ENCODE measurements at places on chromosomes 16 and 17.

DNA sequence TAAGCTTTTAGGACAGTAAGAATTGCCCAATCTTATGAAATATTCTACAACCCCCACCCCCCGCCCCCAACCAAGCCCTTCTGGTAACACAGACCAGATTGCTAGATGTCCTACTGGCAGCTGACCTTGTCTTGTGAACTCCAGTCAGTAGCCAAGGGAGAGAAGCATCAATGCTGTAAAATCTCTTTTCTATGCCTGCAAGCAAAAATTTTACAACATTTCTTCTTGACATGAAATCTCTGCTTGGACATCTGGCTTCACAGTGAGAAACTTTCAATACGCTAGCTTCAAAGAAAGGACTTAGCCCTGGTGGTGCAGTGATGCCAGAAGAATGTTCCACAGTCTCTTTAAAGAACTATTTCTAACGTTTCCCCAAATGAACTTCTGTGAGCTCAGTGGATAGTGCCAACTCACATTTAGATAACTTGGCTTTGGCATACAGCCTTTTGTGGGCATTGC is 169.3 kb upstream of the AXIN2 start:
- DNase-seq = peak; percentile 47

- no peak for DNase-seq
These were observed 44.7 kb downstream of the FZD2 start for GRCh38 chr17:44601973-44602372.

DNA sequence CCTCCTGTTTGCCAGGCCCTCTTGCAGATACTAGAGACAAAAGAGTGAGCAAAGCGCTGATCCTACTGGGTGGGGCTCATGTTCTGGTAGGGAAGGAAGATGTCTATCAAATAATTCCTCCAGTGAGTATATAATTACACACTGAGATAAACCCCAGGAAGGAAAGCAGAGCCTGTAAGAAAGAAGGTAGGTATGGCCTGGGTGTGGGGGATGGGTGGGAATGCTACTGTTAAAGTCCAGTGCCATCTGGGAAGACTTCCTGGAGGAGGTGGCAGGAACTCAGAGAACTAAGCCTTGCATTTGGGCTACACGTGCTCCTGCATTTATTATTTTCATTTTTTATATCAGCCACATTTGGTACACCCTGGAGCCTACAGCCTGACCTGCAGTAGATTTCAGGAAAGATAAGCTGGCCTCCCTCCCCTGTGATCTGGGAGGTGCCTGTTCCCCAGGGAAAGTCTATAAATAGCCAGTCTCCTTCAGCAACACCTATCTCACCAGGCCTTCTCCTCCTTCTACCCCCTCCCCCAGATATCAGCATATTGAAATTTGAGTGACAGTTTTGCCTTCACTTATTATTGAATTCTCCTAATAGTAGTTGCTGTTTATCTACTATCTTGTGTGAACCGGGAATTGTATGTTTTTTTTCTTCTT is 11.5 kb downstream of the ATP2C2 start:
- no peak for DNase-seq

GRCh38 chr17:29753845-29754439 is 131.2 kb upstream of the CORO6 start:
- no peak for DNase-seq

- no peak for DNase-seq
These were observed 217.1 kb downstream of the GRIN2A start for GRCh38 chr16:9965079-9965478.

DNA sequence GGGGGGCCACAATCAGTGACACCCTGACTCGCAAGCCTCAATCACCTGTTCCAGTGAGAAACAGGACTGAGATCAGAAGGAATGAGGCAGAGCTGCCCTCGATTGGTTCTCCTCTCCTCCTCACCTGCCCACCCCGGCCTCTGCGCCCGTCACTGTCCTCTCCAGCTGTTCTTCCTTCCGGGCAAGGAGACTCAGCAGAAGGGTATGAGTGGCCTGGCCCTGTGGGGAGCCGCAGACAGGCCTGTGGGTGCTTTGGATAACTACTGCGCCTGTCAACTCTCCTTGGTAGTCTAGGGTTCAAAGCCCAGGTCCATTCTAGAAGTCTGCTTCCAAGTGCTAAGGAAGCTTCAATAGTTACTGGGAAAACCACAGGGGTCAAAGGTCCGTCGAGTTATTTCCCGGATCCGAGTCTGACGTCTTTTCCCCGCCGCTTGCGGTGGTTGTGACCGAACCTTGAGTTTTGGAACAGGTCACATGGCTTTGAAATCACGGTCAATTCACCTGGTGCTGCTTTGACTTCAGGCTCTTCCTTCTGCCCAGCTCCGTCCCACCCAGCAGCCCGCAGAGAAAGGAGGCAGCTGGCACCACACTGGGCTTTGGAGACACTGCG is 8.3 kb downstream of the CARD14 start:
- DNase-seq = no peak

DNA sequence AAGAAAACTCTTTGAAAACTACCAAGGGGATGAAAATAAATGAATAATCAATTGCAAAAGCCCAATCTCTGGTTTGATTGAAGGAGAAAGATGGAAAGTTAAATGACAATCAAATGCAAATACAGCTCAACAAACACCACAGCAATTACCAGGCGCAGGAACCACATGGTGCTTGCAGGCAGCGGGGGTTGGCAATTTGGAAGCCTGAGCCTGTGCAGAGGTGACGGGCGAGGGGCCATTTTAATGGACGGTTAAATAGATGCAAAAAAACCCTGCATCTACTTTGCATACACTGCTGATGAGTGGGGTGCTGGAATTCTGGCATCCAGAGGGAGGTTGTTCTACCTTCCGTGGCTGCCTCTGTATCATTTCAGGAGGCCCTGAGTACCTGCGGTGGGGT is 4.8 kb upstream of the SEZ6 start:
- no peak for DNase-seq

DNA sequence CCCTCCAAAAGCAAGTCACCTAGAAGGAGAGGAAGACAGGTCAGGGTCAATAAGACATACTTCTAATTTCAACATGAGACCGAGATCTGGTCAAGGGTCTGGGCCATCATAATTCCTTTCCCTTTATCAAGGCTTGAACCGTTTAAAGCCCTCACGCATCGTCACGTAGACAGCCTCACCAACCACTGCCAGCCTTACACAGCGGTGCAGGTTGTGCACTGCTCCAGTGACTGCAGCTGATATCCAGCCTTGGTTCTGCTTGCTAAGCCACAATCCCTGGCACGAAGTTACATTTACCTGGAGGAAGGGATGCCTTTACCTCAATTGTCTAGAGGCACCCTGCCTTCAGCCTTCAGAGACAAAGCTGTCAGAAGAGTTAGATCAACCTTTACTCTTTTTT is 85.1 kb downstream of the MYH11 start:
- no peak for DNase-seq

- DNase-seq = no peak
These were observed 29.8 kb downstream of the SLC47A2 start for GRCh38 chr17:19686400-19687090.

- DNase-seq = no peak
These were observed 29.6 kb downstream of the ACSF3 start for GRCh38 chr16:89123001-89123830.

- no peak for DNase-seq
These were observed 9.9 kb downstream of the C16orf86 start for GRCh38 chr16:67676516-67676915.

DNA sequence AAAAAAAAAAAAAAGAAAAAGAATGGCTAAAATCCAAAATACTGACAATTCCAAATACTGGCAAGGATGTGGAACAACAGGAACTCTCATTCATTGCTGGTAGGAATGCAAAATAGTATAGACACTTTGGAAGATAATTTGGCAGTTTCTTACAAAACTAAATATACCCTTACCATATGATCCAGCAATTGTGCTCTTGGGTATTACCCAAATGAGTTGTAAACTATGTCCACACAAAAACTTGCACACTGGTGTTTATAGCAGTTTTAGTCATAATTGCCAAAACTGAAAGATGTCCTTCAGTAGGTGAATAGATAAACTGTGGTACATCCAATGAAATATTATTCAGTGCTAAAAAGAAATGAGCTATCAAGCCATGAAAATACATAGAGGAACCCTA is 8.5 kb upstream of the MEIOC start:
- DNase-seq = no peak

DNA sequence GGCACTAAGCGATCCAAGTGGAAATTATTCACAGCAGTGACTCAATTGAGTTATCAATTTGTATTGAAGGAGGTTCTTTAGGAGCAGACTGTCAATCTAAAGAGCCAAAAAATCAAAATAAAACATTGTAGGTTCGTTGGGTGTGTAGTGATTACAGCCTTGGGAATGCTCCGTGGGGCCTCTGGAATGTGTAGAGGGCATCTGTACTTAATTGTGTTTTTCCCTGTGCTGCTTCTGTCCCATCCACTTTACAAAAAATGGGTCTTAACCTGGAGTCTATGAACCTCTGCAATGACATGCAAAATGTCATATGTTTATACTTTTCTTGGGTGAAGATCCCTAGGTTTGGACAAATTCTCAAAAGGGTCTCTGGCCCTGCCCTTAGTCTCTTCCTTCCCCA is 215.1 kb downstream of the CCDC182 start:
- peak; percentile 58 for DNase-seq

GRCh38 chr17:37488607-37489196 is 989 bp upstream of the DUSP14 start:
- peak; percentile 95 for DNase-seq

GRCh38 chr17:35189291-35189690 is 4.9 kb downstream of the SLC35G3 start:
- DNase-seq = peak; percentile 4

DNA sequence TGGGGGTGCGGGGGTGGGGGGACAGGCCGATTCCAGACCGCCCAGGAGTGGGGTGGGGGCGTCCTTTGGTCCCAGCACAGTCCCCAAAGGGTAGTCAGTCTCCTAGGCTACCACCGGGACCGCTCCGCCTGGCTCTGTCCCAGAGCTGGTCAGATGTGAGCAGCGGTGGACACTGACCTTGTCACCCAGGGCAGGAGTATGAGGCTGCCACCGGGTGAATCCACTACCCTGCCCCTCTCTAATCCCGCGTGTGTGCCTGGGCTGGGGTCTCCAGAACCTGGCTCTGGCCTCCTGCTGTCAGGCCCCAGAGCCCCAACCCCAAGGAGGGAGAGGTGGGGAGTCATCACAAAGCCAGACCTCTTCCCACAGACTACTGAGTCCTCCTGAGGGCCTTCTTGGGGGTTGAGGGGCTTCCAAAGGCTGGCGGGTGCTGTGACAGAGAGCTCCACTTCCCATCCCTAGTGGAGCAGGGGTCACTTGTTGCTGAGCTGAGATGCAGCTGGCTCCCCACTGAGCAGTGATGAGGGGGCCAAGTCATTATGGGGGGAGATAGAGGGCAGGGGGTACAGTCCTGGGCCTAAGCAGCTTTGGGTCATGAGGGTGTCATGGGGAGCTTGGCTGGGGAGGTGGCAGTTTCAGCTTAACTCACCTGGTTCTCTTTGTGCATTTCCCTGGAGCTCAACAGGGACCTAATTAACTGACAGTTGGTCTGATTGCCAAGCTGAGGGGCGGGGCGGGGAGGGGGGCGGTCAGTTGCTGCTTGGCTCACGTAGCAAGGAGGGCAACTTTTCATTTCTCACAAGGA is 1.2 kb downstream of the PPP1R1B start:
- no peak for DNase-seq

DNA sequence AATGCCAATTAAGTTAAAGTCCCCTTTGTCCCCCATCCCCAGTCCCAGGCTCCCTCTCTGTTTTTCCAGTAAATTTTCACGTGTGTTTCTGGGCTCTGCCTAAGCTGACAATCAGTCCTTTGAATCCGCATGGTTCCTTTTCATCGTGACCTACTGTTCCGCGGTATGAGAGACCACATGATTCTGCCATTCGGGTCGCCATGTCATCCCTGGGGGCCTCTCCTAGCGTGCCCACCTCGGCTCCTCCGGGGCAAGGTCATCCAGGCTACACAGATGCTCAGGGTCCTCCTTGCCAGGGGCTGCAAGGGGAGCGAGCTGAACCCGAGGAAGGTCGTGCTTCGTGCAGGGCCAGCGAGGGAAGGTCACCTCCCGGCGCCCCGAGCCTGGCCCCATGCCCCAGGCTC is 157.6 kb downstream of the RAB11FIP4 start:
- no peak for DNase-seq

DNA sequence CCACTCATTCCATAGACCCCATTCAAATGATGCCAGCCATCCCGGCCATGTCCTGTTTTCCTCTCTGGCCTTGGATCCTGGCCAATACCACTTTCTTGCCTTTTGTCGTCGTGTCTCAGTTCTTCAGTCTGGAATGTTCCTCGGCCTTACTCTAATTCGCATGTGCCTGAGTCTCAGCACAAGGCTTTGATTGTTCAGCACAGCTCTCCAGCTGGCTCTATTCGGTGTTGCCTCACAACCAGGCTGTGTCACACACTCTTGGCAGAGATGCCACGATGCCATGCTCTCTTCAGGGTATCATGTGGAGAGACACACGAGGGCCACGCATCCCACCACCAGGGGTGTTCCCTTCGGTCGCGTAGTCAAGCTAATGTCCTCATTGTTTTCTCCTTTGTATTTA is 1.8 kb upstream of the VPS4A start:
- no peak for DNase-seq

GRCh38 chr16:66434619-66435430 is 7.7 kb downstream of the BEAN1 start:
- DNase-seq = no peak

DNA sequence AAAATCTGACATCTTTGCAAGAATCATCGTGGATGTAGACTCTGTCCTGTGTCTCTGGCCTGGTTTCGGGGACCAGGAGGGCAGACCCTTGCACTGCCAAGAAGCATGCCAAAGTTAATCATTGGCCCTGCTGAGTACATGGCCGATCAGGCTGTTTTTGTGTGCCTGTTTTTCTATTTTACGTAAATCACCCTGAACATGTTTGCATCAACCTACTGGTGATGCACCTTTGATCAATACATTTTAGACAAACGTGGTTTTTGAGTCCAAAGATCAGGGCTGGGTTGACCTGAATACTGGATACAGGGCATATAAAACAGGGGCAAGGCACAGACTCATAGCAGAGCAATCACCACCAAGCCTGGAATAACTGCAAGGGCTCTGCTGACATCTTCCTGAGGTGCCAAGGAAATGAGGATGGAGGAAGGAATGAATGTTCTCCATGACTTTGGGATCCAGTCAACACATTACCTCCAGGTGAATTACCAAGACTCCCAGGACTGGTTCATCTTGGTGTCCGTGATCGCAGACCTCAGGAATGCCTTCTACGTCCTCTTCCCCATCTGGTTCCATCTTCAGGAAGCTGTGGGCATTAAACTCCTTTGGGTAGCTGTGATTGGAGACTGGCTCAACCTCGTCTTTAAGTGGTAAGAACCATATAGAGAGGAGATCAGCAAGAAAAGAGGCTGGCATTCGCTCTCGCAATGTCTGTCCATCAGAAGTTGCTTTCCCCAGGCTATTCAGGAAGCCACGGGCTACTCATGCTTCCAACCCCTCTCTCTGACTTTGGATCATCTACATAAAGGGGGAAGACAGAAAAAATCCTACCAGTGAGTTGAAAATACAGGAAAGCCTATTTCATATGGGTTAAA is at the start of gene G6PC1:
G6PC1 (plus strand) TSS at position 340 of the 872 bp plus-strand sequence; CDS start at position 418, 78 bp downstream.
- DNase-seq = no peak

- DNase-seq = no peak
These were observed 56.2 kb upstream of the TEKT3 start for GRCh38 chr17:15397620-15398019.

DNA sequence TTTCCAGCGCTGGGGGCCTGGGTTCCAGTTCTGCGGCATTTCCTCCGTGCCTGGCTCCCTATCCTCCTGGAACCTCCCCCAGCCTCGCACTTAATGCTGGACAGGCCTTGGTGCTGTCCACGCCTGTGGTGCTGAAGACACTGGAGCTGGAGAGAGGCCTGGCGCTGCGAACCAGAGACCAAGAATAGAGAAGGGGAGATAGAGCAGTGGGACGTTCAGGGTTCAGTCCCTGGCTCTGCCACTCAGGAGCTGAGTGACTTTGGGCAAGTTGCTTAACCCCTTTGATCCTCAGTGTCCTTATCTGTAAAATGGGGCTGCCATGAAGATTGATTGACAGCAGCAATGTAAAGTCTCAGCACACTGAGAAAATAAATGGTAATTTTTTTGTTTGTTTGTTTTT is 11.9 kb downstream of the SBK1 start:
- peak; percentile 38 for DNase-seq

Measured in fibroblast of upper back skin (primary cell).